ENCODE measurements at places on chromosomes 2 and 18.

GRCh38 chr2:119494163-119494790 is 30.0 kb downstream of the SCTR start:
- DNase-seq: no peak

- no peak for DNase-seq
These were observed 36.8 kb downstream of the NFATC1 start for GRCh38 chr18:79432376-79433120.

- no peak for DNase-seq
These were observed 314.3 kb downstream of the DYSF start for GRCh38 chr2:71767663-71768062.

- peak; percentile 7 for DNase-seq
These were observed 44.9 kb downstream of the TMEM37 start for GRCh38 chr2:119476301-119477112.

DNA sequence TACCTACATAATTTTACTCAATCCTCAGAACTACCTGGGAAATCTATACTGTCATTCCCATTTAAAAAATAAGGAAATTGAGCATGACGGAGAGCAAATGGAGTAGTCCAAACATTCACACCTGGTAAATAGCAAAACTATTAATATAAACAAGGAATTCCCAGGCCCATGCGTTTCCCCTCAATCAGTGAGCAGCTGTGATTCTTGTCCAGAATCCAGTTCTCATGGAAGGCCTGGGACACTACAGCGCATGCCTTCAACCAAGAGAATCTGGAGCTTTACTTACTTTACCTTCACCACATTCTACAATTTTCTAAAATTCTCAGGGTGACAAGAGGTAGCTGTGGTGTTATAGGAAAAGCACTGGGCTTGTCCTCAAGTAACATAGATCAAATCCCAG is 259.0 kb downstream of the LRATD1 start:
- no peak for DNase-seq

DNA sequence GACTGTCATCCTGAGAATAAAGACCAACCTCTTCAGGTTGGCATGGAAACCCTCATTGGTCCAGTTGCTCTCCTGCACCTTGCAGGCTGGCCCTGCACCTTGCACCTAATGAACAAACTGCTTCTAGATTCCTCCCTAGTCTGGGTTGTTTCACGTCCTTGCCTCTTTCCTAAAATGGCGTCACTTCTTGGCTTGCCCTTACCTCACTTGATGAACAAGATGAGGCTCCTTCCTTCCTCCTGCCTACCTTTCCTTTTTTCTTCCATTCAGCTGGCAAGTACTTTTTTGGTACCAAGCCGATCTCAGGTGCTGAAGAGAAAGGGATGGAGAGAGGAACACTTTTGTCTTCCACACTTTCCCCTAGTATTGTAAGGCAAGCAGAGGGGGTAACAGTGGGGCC is 74.5 kb downstream of the MYCN start:
- no peak for DNase-seq

GRCh38 chr2:173351879-173352278 is 2.8 kb upstream of the CDCA7 start:
- no peak for DNase-seq

DNA sequence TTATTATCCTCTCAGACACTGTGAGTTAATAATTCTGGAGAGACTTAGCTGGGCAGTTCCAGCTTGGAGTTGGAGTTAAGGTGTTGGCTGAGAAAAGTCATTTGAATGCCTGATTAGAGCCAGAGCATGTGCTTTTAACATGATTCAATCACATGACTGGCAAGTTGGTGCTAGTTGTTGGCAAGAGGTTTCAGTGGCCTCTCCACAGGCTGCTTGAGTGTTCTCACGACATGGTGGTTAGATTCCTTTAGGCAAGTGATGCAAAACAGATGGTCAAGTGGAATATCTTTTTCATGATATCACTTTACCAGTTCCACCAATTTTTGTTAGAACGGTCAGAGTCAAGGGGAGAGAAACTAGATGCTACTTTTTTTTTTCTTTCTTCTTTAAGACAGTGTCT is 262.7 kb upstream of the FN1 start:
- no peak for DNase-seq

DNA sequence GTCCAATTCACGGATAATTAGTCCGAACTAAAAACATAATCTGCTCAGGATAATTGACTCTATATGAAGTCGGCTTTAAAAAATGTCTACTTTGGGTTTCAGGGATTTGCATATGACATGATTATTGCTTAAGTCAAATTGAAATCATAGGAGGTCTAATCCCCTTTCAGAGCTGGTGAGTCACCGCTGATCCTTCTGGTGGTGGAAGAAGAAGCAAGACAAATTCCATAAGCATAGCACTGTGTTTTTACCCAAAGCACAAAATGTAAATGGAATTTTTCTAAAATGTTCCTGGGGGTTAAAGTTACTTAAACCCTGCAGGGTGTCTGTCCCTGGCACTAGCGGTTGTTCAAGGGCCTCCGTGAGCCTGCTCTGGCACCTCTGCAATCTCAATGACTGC is 460.2 kb downstream of the LRATD1 start:
- DNase-seq: no peak

- DNase-seq: no peak
These were observed 7.9 kb upstream of the INHBB start for GRCh38 chr2:120338015-120338414.

Measured in NCI-H1417 treated with DMSO at 0.1 percent for 48 hours (cell line).